Upper lobe of right lung (tissue), 1 donor: ENCODE measurements at places on chromosomes 2 and 18.
A peak's percentile ranks its signal among the peaks of the same experiment; 100 is the strongest.

- no peak for DNase-seq
Observed at GRCh38 chr18:48662011-48662661, 123.3 kb downstream of the CTIF start.

DNA sequence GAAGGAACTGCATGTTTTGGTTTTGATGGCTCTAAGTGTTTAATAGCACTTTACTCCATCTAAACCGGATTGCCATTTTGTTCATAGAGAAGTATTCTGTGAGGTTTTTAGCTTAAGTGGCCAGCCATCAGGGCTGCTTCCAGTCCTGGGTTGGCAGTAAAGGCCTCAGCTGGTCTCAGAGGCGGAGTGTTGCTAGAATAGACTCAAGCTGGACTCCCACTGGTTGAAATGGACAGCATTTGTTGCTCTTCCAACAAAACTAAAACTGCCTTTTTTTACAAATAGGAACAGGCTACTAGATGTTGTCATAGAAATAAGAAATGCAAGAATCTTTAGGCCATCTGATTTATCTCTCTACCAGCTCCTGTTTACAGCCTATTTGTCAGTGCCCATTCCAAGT lies 126.4 kb downstream of the MAIP1 start:
- no peak for DNase-seq

DNA sequence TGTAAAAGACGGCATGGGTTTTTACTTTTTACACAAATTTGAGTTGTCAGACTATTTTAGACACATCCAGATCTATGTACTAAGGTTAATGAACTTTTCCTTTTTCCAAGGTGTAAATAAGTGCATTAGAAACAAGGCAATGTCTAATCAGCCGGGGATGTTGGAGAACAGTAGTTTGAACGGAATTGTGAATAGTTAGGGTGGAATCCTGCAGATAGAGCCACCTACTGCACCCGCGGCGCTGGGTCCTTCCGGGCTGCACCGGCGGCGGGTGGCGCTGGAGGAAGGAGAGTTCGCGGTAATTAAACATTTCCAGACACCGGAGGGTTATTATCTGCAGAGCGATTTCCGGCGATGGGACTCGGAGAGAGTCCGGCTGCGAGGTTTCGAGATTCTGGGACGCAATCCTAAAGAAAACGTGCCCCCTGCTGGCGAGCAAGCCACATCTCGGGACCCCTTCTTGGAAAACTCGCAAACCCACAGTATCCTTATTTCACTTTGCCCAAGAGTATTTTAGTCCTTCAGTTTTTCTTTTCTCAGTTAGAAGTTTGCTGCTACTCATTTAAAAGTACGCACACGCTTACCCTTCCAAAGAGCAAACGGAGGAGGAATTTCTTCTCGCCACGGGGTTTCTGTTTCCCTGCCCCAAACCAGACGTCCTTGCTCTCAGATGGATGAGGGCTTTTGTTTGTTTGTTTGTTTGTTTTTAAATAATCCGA lies 4.5 kb upstream of the OSR1 start:
- peak; percentile 83 for DNase-seq

DNA sequence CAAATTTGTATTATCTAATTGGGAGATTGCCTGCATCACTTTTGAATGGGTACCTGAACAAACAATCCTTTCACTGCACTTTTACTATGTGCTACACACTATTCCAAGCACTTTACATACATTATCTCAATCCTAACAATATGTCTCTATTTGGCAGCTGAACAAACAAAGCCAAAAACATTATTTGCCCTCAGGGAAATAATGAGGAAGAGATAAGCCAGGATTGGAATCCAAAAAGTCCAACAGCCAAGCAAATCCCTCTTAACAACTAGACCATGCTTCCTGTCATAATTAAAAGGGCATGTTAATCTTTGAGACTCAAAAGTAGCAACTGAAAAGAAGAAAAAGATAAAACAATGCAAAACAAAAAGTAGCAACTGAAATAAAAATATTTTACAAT lies 32.1 kb downstream of the RPRD1A start:
- no peak for DNase-seq

GRCh38 chr2:203688798-203689197 lies 17.6 kb upstream of the CD28 start:
- no peak for DNase-seq

DNA sequence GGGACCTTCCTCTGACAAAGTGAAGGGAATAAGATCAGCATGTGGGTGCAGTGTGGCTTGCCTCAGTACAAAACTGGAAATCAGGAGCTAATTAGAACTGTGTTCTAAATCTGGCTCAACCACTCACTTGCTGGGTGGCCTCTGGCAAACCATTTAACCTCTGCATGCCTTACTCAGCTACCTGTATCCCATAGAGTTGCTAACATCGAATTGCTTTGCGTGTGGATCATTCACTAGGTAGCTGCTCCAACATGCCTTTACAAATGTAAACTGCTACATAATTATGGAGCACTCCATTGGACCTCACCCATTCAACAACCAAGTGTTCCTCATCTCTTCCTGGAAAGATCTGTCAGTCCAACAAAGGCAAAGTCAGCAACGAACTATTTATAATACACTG lies 19.0 kb downstream of the PLEKHM3 start:
- no peak for DNase-seq

- DNase-seq: no peak
Observed at GRCh38 chr18:40208958-40209357, 1746.1 kb upstream of the PIK3C3 start.

- no peak for DNase-seq
Observed at GRCh38 chr2:135202751-135203150, 150.7 kb downstream of the RAB3GAP1 start.

GRCh38 chr2:66803726-66804125 lies 368.8 kb downstream of the MEIS1 start:
- DNase-seq: no peak

DNA sequence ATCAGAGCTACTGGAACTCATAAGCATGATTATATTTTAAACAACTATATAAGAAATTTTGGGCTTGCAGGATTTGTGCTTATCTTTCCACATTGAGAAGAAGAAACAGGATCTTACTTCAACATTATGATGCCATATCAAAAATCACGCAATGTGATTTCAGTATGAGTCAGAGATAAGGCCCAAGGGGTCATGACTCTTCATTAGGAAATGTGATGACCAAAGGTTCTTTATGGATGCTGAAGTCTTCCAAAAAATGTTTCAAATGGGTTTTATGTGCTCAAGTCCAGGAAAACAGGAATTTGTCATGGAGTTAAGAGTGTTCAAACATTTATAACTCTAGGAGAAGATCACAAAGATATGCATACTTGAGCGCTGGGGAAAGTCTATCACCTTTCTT lies 7.8 kb upstream of the SERPINB2 start:
- no peak for DNase-seq

DNA sequence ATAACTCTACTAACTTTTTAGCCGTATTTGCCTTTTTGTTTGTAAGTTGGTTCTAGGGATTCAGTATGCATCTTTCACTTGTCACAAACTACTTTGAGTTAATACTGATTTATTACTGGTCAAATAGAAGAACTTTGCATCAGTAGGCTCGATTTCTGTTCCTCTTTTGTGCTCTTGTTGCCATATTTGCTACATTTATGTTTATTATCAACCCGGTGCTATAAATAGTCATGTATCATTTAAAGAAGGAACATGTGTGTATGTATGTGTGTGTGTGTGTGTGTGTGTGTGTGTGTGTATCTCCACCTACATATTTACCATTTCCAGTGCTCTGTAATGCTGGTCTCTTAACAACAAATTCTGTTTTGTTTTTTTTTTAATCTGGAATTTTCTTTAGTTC lies 79.6 kb upstream of the B3GNT7 start:
- DNase-seq: no peak

- no peak for DNase-seq
Observed at GRCh38 chr2:205510345-205510744, 172.0 kb upstream of the NRP2 start.

DNA sequence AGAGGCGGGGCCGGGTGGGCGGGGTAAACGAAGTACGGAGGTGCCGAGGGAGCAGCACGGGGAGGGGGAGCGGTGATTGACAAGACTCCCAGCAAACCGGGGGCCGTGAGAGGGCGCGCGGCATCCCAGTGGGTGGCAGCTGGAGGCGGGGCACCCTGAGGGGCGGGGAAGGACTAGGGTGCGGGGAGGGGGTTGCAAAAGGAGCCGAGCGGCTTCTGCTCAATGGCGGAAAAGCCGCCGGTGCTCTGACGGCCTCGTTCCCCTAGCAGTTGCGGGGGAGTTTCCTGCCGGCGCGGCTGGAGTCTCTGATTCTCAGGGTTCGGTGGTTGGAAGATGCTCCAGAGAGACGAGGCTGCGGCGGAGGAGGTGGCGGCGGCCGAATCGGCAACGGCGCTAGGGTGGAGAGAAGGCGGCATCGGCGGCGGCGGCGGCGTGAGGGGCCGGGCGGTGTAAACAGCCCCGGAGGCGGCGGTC lies at the start of gene PPM1B:
Gene PPM1B, plus strand, starts transcription at position 195 of the 474 bp plus-strand sequence. CDS start 32,325 bp downstream, outside the sequence.
- peak; percentile 100 for DNase-seq

- no peak for DNase-seq
Observed at GRCh38 chr2:130160131-130160530, 15.2 kb upstream of the CCDC74B start.

DNA sequence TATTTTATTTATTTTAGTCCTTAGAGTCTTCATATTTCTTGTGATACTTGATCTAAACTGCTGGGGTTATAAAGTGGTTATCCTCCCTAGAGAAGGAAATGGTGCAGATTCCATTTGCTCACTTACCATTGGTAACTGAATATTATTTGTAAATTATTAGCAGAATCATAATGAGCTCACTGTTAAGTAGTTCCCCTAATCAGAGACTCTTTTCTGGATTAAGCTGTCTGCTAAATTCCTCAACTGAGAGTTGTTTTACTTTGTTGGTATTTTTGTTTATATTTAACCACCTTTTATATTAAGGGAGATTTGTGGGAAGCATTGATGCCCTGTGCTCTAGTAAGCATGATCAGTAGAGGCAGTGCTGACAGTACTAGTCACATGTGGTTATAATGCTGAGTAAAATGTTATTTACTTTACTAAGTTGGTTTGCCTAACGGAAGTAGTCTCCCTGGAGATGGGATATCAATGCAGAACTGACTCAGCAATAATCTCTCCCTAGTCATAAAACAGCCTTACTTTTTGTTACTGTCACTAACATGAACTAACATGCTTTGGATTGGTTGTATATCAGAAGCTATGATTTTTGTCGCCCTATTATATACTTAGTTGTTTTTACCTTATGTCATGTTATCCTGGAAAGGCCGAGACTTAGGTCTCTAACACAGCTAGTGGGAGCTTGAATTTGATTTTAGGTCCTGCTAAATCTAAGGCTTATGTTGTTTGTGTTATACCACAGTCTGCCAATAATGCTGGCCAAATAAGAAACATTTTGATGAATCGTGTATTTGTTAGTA lies 166.7 kb downstream of the MCFD2 start:
- DNase-seq: no peak

DNA sequence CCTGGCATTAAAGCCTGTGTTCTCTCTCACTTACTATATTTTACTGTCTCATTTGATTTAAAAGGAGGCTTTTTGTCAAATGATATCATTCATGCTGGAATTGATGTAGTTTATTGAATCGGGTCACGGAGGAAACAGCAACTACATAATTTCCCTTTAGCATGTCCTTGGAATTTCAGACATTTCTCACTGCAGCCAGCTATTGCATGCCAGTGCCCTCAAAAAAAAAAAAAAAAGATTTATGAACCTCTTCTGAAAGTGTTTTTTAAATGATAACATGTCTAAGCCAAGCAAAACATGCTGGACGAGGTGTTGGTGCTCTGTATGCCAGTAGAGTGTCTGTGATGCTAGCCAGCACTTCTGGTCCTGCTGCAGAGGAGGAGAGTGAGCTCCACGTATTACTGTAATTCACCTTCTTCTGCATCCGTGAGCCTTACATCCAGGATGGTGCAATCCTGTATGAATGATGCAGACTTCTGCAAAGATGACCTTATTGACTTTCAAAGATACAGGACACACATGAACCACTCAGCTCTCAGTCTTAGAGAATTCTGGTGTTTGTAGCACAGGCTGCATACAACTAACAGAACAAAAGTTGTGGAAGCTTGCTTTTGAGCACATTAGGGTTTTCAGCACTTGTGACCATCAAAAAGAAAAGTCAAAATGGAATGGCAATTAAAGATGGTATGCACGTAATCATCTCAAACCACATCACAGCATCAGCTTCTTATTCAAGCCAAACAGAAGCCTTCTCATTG lies 31.1 kb downstream of the UGP2 start:
- DNase-seq: no peak

DNA sequence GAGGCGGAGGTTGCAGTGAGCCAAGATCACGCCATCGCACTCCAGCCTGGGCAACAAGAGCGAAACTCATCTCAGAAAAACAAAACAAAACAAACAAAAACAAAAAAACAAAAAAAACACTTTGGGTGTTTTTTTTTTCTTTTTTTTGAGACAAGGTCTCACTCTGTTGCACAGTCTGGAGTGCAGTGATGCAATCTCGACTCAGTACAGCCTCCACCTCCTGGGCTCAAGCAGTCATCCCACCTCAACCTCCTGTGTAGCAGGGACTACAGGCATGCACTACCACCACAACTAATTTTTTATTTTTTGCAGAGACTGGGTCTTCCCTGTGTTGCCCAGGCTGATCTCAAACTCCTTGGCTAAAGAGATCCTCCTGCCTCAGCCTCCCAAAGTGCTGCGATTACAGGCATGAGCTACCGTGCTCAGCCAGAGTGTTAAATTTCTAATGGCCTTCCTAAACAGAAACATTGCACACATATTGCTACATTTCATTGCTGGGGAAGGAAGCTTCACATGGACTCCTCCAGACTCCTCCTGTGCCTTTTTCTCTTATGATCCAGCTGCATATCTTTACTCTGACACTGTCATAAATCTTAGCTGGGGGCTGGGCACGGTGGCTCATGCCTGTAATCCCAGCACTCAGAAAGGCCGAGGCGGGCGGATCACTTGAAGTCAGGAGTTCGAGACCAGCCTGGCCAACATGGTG lies 19.7 kb downstream of the STARD7 start:
- DNase-seq: no peak

GRCh38 chr2:214139630-214140284 lies 271.1 kb upstream of the VWC2L start:
- DNase-seq: no peak

DNA sequence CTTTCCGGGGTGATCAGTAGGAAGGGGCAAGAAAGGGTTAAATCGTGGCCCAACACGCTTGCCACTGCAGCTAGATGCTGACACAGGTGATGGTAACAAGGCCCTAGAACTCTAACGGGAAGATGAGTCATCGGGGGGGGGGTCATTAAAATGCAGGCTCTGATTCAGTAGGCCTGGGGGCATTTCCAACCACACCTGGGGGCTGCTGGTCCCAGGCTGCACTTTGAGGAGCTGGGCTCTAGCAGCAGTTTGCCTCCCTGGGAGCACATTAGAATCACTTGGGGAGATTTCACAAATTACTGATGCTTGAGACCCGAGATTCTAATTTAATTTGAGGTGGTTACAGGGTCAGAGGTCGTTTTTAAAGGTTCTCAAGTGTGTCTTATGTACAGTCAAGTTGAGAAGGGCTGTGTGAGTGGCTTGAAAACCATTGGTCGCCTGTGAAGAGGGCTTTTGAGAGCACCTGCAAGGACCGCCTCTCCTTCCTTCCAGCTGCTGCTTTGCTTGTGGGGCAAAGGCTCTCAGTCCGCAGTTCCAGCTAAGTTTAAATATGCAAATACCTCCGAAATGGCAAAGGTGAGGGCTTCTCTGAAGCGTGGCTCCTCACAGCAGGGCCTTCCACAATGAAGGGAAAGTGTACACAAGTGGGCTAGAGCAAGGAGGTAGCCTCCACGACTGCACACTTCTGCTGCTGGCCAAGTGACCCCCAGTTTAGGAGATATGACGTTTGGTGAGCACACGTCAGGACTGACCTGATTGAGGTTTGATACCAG lies 128.0 kb upstream of the MSH6 start:
- DNase-seq: no peak
